NCI-H774 (cell line): ENCODE measurements at places on chromosomes 5 and 9.
A peak's percentile ranks its signal among the peaks of the same experiment; 100 is the strongest.

GRCh38 chr9:114729706-114730105, 47.7 kb upstream of the TEX48 start:
- DNase-seq: no peak

- DNase-seq: peak; percentile 28
Observed at GRCh38 chr9:69996967-69997366, 46.7 kb upstream of the MAMDC2 start.

- no peak for DNase-seq
Observed at GRCh38 chr5:98108497-98108896, 665.0 kb upstream of the RGMB start.

DNA sequence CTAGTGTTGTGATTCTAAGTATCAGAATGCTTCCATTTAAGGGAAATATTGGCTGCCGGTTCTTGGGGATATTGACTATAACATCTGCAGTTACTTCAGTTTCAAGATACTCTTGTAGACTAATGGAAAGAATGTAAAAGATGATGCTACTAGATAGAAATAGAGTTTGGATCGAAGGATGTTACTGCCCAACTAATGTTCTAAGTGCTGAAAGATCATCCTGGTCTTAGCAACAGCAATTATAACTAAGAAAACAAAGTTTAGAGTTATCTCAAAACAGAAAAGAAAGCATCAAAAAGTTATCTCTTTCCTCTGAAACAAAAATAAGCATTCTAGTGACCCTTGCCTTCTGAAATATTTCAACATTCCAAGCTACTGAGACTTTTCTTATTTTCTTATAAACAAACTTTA, 49.9 kb downstream of the ITGA1 start:
- no peak for DNase-seq

- DNase-seq: no peak
Observed at GRCh38 chr5:68214482-68215207, 911 bp upstream of the PIK3R1 start.
